Right cardiac atrium (tissue), 5 donors: ENCODE measurements at places on chromosomes 13 and 19.

GRCh38 chr13:47306991-47307390 is 410.1 kb upstream of the HTR2A start:
- DNase-seq, result no peak

GRCh38 chr19:16441661-16442162 is 30.1 kb downstream of the EPS15L1 start:
- DNase-seq, result no peak

DNA sequence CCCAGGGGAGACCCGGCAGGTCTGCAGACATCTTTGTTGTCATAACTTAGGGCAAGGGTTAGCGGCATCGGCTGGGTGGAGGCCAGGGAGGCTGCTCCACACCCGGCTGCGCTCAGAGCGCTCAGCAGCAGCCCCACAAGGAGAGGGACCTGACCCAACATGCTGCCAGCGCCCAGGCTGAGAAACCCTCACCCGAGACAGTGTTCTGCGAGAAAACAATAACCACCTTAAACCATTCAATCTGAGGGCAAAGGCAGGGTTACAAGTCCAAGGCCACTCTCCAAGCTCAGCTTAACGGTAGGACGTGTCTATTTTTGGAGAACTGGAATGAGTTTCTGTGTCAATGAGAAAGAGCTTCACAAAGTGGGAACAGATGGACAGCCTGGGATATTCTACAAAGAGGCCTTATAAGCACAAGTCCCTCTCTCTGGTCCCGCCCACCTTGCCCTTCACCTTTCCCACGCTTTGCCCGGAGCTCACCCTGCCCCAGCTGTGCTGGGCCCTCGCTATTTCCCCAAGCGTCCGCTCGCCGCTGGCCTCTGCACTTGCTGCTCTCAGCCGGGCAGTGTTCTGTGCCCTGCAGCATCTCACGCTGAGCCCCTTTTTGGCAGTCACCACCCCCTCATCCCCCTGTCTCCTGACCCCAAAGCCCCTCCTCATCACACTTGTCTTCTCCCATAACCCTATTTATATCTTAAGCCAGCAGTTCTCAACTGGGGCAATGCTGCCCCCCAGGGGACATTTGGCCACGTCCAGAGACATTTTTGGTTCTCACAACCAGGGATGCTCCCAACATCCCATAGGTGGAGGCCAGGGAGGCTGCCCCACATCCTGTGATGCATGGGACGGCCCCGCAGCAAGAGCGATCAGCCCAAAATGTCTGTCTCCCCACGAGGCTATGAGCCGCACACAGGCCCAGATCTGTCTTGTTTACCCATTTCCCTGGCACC is 17.6 kb downstream of the PPP1R12C start:
- no peak for DNase-seq

GRCh38 chr19:16061943-16062342 is 14.4 kb upstream of the TPM4 start:
- DNase-seq, result no peak

DNA sequence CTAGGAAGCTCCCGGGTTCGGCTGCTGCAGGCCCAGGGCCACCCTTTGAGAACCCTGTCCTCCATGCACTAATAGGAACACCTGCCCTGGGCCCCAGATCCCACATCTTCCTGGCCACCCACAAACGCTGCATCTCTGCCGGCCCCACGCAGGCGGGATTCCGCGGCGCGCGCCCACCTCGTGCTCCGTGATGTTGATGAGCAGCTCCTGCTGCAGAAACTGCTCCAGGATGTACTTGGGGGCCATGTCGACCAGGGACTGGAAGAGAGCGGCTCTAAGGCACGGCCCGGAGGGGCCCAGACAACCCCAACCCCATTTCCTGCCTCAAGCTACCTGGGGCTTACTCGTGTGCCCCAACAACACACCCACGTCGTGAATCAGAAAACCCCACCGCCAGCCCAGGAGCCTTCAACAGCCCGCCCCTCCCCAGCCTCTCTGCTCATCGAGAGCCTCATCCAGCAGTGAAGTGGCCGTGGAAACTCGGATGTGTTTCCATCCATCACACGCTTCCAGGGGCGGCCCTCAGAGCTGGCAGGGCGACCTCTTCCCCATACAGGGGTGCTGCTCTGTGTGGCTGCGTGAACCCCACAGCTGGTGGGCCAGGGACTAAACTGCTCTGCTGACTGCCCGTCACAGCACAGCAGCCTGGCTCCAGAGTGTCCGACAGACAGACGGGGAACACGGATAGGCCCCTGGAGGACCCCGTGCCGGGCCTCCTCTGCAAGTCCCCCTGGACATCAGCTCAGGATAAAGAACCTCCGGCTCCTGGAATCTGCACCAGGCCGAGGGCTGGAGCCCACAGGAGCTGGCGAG is 4.2 kb downstream of the POLR2E start:
- no peak for DNase-seq

DNA sequence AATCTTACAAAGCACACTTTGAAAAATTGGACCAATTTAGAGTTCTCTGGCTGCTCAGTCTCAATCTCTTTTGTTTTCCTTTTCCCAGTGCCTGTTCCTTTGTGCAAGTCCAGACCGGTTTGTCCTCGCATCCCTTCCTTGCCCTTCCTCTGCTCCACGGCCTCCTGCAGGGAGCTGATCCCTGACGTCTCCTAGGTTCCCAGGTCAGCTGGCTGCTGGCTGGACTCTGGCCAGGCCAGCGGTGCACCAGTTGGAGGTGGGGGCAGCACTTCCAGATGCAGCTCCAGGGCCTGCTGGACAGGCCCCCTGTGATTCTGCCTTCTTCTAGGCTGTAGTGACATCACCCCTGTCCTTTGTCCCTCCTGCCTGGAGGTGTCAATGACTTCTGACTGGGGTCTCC is 44.0 kb upstream of the KPNA3 start:
- no peak for DNase-seq

- no peak for DNase-seq
Measured at GRCh38 chr13:77002590-77003190, 10.8 kb downstream of the CLN5 start.

- DNase-seq, result no peak
Measured at GRCh38 chr19:17323964-17324332, 10.7 kb downstream of the ANO8 start.

- DNase-seq, result peak; percentile 43
Measured at GRCh38 chr13:31846961-31847752, 107.8 kb downstream of the RXFP2 start.
